ENCODE measurements at places on chromosomes 3 and 15. TPM values are rescaled to one million over a fixed set of nuclear protein-coding genes. Genes with fewer than 3 reads are reported as not detected.

The FRMD4B gene
- 5.7 TPM for total RNA-seq

The RTP3 gene
- total RNA-seq = not detected

The MIX23 gene
- 96.9 TPM for total RNA-seq

The NSMCE3 gene
- 7.0 TPM for total RNA-seq

The UMPS gene
- 63.5 TPM for total RNA-seq

The TWF2 gene
- total RNA-seq = 166 TPM

The COPG1 gene
- 152 TPM for total RNA-seq

The MEIS2 gene
- total RNA-seq = 10.0 TPM

The CNTN6 gene
- total RNA-seq = not detected

The PPP1R14D gene
- 0.33 TPM for total RNA-seq

The TMEM158 gene
- 82.9 TPM for total RNA-seq

The RASGRF1 gene
- total RNA-seq = not detected

The MYO5C gene
- total RNA-seq = 16.7 TPM

The RTP1 gene
- not detected for total RNA-seq

The TGM4 gene
- 1.2 TPM for total RNA-seq

The CXCR6 gene
- total RNA-seq = not detected

The LDHAL6B gene
- not detected for total RNA-seq

The IGSF10 gene
- 0.12 TPM for total RNA-seq

The CYP11A1 gene
- total RNA-seq = not detected

The GATM gene
- 0.87 TPM for total RNA-seq

The BCHE gene
- total RNA-seq = not detected

The ANKRD63 gene
- 1.4 TPM for total RNA-seq

The AGBL1 gene
- not detected for total RNA-seq

The AGTR1 gene
- 0.15 TPM for total RNA-seq

The CFAP20DC gene
- total RNA-seq = 13.8 TPM

The ACKR2 gene
- 1.3 TPM for total RNA-seq

The CRYGS gene
- total RNA-seq = 3.4 TPM

The EIF4E3 gene
- 2.5 TPM for total RNA-seq

The GOLGA8F gene
- not detected for total RNA-seq

The COL6A5 gene
- not detected for total RNA-seq

The ARHGEF3 gene
- 8.7 TPM for total RNA-seq

The CTXN2 gene
- total RNA-seq = not detected

The LRRC49 gene
- total RNA-seq = 13.6 TPM

The ZCWPW2 gene
- total RNA-seq = not detected

The RNU5B-1 gene
- not detected for total RNA-seq

The GOLGA6B gene
- 0.11 TPM for total RNA-seq

The TMIE gene
- 0.66 TPM for total RNA-seq

The IL5RA gene
- total RNA-seq = not detected

The RETNLB gene
- not detected for total RNA-seq

The KIF7 gene
- total RNA-seq = 27.2 TPM

The SLC24A5 gene
- not detected for total RNA-seq

The MED12L gene
- 0.55 TPM for total RNA-seq

The CKMT1A gene
- 1.7 TPM for total RNA-seq

The FAM43A gene
- total RNA-seq = 59.8 TPM

The P2RY13 gene
- not detected for total RNA-seq

The RYK gene
- 47.2 TPM for total RNA-seq

The KY gene
- not detected for total RNA-seq

The CMC1 gene
- total RNA-seq = 16.7 TPM

The ERC2 gene
- 0.77 TPM for total RNA-seq

The PLSCR5 gene
- not detected for total RNA-seq

The FOXL2 gene
- not detected for total RNA-seq

The APOD gene
- not detected for total RNA-seq
